ENCODE measurements at places on chromosomes 6 and 20.

GRCh38 chr20:20971810-20972209 lies 134.3 kb downstream of the LINC00237 start:
- DNase-seq: no peak

GRCh38 chr20:62365814-62366369 lies 1.2 kb downstream of the LAMA5 start:
- no peak for DNase-seq

GRCh38 chr20:1304710-1305515 lies 24.0 kb downstream of the SDCBP2 start:
- no peak for DNase-seq

DNA sequence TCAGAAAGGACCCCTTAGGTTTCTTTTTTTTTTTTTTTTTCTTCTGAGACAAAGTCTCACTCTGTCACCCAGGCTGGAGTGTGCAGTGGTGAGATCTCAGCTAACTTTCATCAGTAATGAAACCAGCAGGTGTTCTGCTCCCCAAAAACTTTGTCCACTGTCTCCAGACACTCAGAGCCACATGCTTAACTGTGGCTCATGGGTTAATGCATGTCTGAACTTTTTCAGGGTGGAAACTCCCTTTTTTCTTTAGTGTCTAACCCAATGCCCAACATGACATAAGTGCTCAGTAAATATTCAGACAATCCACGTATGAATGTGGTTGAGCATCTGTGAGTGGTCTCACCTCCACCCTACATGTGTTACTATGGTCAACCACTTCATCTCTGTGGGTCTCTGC lies 45.4 kb downstream of the MYB start:
- no peak for DNase-seq

GRCh38 chr6:62740596-62740995 lies 454.6 kb upstream of the KHDRBS2 start:
- no peak for DNase-seq

GRCh38 chr6:160319246-160319645 lies 28.9 kb upstream of the SLC22A3 start:
- no peak for DNase-seq

GRCh38 chr6:150145427-150145826 lies 2.6 kb downstream of the PPP1R14C start:
- DNase-seq: no peak
